ENCODE measurements at places on chromosomes 13 and 19. TPM values are rescaled to one million over a fixed set of nuclear protein-coding genes. Genes with fewer than 3 reads are reported as not detected.

- no peak for DNase-seq
Measured at GRCh38 chr19:16193466-16193865, 4.2 kb upstream of the AP1M1 start.

- DNase-seq, result peak; percentile 65
Measured at GRCh38 chr13:33610438-33611120, 207.4 kb upstream of the RFC3 start.

DNA sequence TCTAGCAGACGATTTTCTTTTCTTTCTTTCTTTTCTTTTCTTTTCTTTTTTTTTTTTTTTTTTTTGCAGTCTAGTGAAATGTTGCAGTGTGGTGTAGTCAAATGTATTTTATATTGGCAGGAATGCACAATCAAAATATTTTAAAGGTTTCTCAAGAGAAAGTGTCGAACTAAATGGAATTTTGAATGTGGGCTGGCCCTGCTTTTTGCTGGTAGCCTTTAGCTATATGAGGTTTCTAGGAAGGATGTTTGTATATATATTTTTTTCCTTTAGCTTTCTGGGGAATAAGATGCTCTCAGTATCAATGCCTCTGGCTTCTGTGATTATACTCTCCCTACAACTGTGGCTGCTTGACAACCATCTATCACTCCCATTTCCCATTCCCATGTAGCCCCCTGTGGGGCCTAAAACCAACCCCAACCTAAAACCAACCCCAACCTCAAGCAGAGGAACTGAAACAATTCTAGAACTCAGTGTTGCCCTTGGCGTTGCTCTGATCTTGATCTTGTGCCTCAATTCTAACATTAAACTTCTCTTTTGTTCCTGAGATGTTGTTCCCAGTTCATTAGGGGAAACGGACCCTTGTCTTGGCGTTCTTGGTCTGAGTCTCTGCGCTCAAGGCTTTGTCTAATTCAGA is 27.1 kb downstream of the CYSLTR2 start:
- no peak for DNase-seq

DNA sequence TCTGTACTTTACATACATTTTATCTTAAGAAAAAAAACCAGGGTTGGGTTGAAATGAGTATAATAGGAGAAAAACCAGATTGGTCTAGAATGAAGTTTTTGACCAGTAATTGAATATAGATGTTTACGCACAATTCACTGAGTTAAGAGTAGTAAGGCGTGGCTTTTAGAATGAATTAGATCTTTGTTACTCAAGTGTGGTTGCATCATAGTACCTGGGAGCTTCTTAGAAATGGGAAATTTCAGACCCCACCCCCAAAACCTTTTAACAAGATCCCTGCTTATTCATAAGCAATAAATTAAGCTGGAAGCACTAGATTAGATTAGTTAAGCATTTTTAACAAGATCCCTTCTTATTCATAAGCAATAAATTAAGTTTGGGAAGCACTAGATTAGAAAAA is 28.7 kb upstream of the LMO7 start:
- DNase-seq, result no peak

The MTUS2 gene
- total RNA-seq, result not detected

- DNase-seq, result no peak
Measured at GRCh38 chr13:99385161-99385560, 78.0 kb upstream of the GPR183 start.

DNA sequence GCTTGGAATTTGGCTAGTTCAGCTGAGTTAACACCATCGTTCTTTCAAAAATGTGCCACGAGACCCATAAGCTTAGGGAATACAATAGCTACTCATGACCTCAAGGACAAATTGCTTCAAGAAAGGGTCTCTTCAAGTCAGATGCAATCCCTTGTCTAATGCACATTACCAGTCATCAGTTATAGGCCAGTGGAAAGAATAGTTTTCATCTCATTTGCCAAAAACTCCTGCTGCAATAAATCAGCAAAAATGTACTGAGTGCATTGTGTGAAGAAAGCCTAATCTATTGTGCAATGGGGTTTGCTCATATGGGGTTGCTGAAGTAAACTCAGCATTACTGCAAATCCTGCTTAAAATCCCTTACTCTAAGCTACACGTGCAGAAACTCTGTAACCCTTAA is 208.3 kb upstream of the NBEA start:
- DNase-seq, result no peak

- no peak for DNase-seq
Measured at GRCh38 chr19:13881251-13881691, 4.3 kb downstream of the NANOS3 start.

The DAND5 gene
- not detected for total RNA-seq

The KIR3DL1 gene
- not detected for total RNA-seq

DNA sequence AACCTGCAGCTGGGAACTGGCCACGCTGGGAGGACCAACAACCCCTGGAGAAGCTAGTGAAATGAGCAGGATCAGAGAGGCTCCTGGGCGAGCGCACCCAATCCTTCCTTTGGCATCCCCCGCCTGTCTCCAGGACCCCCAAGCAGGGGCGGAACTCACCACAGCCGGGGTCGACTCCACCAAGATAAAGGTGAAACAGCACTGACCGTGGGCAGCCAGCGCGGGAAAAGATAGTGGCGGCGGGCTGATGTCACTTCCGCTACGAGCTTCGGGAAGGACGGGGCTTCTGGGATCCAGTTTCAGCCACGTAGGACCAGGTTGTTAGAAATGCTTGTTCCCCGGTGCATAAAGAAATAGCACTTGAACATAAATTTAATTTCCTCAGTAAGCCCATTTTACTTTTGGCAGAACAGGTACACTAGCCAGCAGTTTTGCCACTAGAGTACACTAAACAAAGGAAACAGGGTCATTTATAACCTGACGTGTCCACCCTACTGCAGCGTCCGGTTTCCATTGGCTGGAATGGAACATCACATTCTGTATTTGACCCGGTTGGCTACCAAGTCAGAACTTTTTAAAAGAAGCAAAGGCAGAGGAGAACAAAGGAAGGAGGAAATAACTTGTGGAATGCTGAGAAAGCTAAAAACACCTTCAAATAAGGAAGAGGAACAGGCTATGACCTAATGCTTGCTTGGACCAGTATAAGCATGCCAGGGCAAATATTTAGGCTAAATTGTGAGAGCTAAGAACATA is 25.5 kb upstream of the ZNF562 start:
- DNase-seq, result no peak

- no peak for DNase-seq
Measured at GRCh38 chr13:79011179-79011578, 352.2 kb upstream of the OBI1 start.

GRCh38 chr13:64074971-64075474 is 2659.4 kb upstream of the PCDH20 start:
- peak; percentile 16 for DNase-seq

- no peak for DNase-seq
Measured at GRCh38 chr19:3851254-3852176, 17.3 kb downstream of the ZFR2 start.

The KLK5 gene
- total RNA-seq, result not detected

The SIGLEC12 gene
- total RNA-seq, result not detected

The DCUN1D2 gene
- 8.5 TPM for total RNA-seq

DNA sequence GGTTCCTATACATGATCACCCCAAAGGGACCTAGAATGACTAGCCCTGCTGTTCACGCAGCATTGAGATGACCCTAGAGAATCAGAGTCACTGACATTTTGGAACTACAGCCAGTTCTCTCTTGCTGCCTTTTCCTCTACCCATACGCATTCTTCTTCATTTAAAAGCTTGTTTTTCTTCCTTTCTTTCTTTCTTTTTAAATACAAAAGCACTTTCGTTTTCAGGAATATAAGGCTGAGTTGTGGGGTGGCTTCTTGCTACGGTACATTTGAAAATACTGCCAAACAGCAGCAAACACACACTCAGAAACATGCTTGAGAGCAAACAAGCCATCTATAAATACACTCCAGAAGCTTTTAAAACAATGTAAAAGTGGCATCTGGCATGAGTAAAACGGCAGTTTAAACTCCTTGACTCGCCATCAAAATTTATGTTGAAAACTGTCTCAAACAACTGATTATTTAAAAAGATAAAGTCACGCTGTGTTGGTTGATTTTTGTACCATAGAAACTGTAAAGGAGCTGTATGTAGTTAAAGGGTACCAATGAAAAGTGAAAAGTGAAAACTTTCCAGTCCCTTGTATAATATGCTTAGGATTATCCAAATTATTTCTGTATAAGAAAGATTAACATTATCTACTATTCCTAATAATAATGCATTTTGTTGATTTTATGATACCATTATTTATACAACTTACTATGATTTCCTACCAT is 95.6 kb downstream of the PCDH9 start:
- no peak for DNase-seq

The ANKLE1 gene
- total RNA-seq, result 1.2 TPM

DNA sequence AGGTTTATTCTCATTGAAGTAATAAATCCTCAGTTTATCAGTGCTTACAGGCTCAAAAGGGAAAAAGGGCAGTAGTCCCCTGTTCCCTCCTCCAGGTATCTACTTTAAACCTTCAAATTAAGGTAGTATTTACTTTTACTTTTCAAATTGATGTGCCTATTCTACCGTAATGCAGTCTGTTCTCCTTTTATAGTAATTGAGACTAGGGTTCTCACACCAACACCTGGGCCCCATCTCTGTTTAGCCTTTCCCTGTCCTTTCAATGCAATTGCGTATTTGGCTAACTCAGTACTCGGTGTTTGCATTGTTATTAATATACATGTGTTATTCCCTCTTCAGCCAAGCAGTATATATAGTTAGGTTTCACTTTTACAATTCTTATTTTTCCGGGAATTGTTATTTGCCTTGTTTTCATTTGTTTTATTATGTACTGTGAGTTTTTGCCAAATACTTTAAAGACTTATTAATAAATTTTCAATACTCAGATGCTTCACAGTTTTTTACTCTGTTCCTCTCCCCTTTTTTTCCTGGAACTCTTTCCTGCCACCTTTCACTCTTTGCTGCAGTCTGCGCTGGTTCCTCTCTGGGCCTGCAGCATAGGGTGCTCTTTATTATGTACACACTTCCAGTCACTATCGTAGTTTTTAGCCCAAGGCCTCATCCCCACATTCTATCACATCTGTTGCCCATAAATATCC is 30.3 kb downstream of the USPL1 start:
- no peak for DNase-seq

- DNase-seq, result no peak
Measured at GRCh38 chr13:35836446-35836845, 294.7 kb downstream of the DCLK1 start.

- DNase-seq, result no peak
Measured at GRCh38 chr19:58003174-58003828, 681 bp upstream of the ZNF606 start.

The CGB8 gene
- not detected for total RNA-seq

DNA sequence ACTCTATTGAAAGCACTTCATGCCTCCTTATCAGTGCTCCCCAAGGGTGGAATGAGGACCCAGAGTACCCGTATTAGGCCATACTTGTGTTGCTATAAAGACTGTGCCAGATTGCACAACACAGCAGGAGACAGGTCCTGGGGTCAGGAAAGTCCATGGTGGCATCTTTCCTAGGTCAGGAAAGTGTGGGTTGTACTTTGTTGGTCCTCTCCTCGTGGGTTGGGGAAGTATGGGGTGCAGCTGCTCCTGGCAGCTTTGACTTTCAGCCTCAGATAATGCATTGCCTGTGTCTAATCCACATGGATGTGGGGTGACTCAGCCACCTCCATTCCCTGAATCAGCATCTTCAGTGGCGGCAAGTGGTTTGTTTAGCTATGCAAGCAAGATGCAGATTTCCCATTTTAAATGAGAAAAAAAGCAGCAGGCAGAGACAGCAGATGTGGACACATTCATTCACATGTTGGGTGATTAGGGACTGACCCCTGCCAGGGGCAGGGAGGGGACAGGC is 8.4 kb upstream of the CYP2B6 start:
- no peak for DNase-seq

GRCh38 chr19:58336820-58337219 is 10.0 kb downstream of the ZSCAN22 start:
- no peak for DNase-seq

GRCh38 chr19:3346677-3347353 is 19.6 kb upstream of the NFIC start:
- no peak for DNase-seq

DNA sequence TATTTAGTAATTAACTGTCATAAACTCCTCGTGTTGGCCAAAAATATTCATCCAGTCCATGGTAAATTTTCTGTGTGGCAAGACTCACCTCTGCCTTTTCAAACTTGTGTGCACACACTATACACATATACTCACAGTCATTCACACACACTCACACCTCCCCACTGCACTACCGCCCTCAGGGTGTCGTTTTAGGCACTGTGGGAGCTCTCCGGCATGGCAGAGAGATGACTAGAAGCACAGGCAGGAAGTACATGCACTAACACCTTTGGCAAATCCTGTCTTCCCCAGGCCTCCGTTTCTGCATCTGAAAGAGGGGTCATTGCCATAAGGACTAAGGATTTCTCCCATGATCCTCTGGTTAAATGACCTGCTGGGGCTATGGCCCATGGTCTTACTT is 62.6 kb upstream of the FARP1 start:
- no peak for DNase-seq

- DNase-seq, result no peak
Measured at GRCh38 chr13:50228527-50228926, 213.3 kb downstream of the KCNRG start.

- no peak for DNase-seq
Measured at GRCh38 chr19:12872255-12872654, 9.0 kb downstream of the DNASE2 start.

- DNase-seq, result no peak
Measured at GRCh38 chr13:94160875-94161274, 318.6 kb downstream of the DCT start.

DNA sequence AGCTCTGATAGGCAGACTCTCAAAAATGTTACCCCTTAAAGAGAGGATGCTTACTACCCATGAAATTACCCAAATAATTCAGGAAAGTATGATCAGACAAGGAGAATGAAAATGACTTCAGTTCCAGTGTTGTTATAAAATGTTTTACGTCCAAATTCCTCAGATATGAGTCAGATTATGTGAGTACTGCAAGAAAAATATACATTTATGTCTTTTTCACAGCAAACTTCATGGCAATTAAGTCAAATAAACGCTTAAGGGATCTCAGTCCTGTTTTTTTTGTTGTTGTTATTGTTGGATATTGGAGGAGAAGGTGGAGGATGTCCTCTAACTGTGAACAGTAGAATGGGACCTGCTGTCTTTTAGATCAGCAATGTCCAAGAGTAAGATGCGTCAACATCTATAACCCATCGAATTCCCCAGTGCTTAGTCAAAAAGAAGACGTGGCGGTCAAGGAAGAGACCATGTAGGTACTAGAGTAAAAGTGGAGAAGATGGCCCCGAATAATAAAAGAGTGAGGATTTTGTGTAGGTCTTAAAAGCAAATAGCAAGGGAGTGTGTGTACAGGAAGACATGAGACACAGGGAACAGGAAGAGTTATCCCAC is 215.4 kb upstream of the IRS2 start:
- DNase-seq, result no peak

DNA sequence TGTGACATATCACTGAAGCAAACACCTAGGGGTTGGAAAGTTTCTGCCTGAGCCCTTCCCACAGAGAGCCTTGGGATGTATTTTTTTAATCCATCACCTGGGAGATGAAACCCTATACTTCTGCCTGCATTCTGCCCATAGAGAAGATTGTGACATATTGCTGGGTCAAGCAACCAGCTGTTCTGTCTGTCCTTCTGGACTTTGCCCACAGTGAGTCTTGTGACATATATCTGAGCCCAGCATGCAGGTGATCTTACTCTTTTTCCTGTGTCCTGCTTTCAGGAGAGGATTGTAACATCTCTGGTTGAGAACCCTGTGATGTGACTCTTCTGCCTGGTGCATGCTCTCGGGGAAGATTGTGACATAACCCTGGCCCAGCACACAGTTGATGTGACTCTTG is 24.9 kb upstream of the ZNF681 start:
- DNase-seq, result no peak

The CEACAM18 gene
- total RNA-seq, result not detected

The APLP1 gene
- total RNA-seq, result 19.5 TPM

- DNase-seq, result no peak
Measured at GRCh38 chr13:94305463-94305862, 174.0 kb downstream of the DCT start.

Data from NCI-H460 (cell line).